ENCODE measurements at places on chromosomes 13 and 19.
A peak's percentile ranks its signal among the peaks of the same experiment; 100 is the strongest.

DNA sequence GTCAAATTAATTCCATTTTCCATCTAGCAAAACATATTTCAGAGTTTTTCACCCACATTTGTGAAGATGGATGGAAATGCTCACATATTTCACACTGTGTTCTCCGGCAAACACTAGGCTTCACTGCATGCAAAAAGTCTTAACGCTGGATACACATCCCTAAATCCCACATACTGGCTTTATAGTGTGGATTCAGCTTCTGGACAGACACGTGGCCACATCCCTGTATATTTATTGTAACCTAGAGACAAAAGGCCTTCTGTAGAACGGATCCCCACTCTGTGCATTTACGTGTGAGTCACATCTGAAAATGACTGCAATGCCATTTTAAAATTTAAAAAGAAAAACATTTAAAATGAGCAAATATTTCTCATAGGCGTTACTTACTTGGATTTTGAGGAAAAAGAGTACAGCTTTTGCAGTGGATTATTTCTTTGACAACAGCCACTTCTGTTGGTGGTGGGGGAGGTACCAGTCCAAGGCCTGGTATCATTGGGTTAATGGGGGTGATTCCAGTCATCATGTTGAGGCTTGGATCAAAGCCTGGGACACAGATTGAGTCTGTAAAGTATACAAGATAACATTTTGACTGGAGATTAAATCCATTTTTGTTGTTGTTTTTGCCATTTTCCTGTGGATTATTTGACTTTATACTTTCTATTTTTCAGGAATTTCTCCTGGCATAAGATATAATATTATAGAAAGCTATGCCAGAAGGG, 337.7 kb downstream of the DNAJC15 start:
- DNase-seq, result no peak

GRCh38 chr19:37981785-37982475, 74.9 kb downstream of the SIPA1L3 start:
- DNase-seq, result no peak

DNA sequence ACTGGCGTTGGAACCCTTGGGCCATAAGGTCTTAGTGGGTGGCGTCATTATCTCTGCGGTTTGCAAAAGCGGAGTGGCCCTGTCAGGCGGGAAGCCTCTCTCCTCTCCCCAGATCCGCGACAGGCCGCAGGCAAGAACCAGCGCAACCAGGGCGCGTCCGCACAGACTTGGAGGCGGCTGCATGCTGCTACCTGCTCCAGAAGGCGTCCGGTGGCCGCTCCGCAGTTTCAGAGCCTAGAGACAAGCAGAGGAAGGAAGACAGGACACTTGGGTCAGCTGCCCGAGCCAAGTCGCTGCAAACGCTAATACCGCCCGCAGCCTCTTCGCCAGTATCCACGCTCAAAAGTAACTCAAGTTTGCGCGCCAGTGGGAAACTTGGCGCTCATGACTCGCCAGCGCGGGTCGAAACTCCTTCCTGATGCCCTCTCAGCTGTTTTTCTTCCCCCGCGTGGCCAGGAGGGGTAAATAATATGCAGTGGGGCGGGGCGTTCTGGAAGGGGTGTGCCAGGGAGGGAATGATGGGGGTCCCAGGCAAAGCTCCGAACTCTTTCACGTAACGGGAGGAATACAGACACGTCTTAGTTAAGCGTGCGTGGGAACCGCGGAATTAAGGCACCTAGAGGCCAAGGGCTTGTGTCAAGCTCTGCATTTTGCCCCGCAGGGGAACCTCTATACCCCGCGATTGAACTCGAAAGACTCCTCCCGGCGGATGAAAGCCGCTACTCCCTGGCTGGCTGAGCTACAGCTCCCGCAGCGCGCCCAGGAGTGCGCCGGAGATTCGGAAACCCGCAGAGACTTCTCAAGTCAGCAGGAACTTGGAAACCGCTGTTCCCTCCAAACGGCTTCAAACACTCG, at the start of gene EDNRB:
Gene EDNRB, minus strand, starts transcription at position 441 of the 855 bp plus-strand sequence. Its CDS starts 258 bp downstream, at position 183.
- no peak for DNase-seq

DNA sequence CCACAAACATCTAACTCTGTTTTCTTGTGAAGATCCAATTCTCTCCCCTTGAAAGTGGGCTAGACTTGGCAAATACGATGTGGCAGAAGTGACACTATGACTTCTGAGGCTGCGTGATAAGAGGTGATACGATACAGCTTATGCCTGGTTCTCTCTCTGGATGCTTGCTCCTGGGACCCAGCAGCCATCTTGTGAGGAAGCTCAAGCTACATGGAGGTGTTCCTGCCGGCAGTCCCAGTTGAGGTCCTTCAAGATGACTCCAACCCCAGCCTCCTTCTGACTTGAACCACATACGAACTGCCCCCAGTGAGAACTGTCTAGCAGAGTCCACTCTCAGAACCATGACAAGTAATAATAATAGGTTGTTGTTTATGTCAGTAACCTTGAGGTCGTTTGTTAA, 10.7 kb upstream of the FEM1A start:
- DNase-seq, result no peak

- no peak for DNase-seq
Measured at GRCh38 chr19:18682807-18683108, 722 bp upstream of the CRTC1 start.

DNA sequence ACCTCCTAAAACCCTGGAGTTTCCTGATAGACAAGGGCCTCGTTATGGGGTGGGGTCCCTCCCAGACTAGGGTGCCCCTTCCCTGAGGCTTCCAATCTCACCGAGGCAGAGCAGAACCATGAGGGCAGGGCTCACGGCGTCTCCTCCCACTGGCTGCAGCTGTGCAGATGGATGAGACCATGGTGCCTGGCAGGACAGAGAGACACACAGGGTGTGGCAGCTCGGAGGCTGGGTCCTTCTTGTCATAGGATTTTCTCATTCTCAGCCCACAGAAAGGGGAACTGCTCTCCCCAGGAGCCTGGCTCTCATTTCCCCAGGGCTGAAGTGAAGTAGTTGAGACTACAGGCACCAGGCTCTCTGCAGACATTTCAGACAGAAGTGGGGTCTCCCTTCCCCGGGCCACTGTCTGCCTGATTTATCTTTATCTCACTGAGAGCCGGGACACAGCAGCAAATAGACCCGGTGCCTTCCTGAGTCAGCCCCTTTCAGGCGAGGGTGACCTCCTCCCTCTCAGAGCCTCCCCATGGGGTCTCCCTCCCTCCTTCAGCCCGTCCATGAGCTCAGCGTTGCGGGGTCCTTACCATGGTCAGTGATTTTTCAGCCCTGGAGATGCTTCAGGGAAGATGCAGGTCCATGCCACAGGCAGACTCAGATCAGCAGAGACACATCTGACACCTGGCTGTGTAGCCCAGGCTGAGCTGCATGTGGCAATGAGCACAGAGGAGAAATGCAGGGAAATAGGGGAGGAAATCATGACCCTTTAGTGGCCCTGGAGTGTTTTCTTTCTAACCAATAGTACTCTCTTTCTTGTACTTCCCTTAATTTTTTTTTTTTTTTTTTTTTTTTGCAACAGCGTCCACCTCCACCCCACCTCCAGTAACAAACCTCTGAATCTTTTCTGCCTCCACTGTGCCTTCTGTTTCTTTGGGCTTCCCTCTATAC, at the start of gene LILRA5:
Gene LILRA5, minus strand, starts transcription at position 731 of the 942 bp plus-strand sequence. Its CDS starts 147 bp downstream, at position 584.
- no peak for DNase-seq

DNA sequence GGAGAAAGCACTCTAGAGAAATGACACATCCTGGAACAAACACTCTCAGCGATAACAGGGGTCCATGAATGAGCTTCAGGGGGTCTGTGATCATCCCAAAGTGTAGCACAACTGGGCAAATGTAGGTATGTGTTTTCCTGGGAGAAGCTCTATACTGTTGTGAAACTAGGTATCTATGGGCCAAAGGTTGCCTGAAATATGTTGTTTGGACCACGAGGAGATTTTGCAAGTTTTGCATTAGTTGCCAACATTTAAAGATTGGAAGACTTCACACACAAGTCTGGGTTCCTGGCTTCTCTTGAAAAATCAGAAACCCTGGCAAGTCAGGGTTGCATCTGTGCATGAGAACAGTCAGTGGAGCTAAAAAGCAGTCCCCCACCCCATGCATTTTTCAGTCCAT, 26.7 kb upstream of the POU2F2 start:
- DNase-seq, result no peak

GRCh38 chr19:6047741-6048251, 62.5 kb downstream of the RFX2 start:
- DNase-seq, result no peak

DNA sequence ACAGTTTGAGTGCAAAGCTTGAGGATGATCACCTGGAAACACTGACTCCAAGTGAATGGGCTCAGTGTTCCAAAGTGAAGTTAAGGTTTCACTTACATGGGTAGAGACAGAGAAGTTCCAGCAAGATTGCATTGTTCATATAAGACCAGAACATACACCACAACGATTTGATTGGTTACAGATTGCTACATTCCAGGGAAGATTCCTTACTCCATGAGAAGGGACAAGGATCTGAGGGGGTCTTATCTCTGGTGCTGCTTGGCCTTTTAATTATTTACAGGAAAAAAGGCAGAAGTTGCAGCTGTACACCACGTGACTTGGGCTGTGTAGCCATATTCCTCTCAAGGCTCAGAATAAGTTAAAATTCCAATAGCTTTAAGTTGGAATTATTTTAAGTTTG, 12.3 kb downstream of the WDFY2 start:
- DNase-seq, result no peak

GRCh38 chr13:66805657-66806056, 424.5 kb downstream of the PCDH9 start:
- no peak for DNase-seq

GRCh38 chr13:23279321-23279720, 98.5 kb downstream of the SGCG start:
- DNase-seq, result no peak

DNA sequence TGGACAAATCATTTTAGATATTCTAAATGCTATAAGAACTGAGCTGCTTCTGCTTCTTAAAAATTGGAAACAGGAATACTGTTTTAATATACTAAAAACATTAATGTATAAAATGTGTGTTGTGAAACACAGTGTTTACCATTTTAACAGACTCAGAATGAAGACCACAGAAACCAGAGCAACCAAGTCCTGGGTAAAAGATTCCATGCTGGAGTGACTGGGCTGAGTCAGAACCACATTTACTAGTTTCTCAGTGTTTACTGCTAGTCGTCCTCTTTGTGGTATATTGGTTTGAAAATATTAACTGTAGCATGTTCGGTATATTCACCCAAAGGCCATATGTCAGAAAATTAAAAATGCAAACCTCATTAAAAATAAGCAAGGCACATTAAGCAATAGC, 31.9 kb downstream of the ANKRD10 start:
- DNase-seq, result no peak

- peak; percentile 79 for DNase-seq
Measured at GRCh38 chr13:91347996-91348905, 764 bp downstream of the MIR17HG start.

DNA sequence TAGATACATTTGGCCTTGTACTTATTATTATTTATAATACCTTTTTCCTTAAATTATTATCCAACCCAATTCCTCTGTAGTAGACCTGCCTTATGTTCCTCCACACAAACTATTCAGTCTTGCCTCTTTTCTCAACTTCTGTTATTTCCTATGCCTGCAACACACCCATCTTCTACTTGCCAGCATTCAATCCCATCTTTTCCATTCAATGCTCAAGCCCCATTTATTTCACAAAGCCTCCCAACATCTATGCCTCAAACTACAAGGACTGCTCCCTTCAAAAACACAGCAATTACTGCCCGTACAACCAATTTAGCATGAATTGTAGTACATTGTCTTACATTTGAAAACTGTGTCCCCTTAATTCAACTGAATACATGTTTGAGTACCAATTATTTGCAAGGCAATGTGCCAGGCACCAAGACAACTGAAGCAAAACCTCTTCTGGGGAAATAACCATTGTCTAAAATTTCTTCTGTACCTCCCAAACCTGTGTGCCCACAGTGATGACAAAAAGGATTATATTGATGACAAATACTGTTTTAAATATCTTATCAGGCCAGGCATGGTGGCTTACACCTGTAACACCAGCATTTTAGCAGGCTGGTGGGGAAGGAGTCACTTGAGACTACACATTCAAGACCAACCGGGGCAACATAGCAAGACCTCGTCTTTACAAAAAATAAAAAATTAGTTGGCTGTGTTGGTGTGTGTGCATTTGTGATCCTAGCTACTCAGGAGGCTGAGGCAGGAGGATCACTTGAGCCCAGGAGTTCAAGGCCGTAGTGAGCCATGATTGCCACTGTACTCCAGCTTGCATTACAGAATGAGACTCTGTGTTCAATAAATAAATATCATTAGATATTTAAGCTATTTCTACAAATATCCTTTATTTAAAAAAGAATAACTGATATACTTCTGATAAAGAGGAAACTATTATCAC, 35.1 kb downstream of the ELF1 start:
- DNase-seq, result no peak

DNA sequence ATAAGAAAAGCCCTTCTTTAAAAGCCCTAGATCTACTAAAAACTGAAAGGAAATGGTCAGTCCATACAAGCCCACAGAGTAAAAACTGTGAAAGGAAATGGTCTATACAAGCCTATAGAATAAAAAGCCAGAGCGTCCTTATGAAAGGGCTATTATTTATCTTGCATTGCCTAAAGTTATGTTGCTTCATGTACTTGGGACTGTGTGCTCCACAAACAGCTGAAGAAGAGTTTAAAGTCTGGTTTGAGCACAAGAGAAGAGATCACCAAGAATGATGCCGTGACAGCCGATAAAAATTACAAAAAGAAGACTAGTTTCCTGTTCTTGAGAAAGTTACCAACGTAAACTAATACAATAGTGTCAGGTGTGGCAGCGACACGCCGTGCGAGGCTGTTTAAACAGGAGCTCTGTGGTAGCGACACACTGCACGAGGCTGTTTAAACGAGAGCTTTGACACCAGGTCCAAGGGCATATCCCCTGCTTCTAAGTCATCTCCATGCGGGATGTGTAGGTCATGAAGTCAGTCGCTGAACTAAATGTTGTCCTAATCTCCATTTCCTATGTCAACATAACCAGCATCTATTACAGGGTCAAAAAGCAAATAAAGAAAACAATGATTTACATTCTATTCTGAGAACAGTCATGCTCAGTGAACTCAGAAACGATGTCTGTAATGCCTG, 24.9 kb downstream of the PCID2 start:
- DNase-seq, result no peak

- DNase-seq, result peak; percentile 93
Measured at GRCh38 chr19:18428787-18429674, 8.9 kb downstream of the ISYNA1 start.

DNA sequence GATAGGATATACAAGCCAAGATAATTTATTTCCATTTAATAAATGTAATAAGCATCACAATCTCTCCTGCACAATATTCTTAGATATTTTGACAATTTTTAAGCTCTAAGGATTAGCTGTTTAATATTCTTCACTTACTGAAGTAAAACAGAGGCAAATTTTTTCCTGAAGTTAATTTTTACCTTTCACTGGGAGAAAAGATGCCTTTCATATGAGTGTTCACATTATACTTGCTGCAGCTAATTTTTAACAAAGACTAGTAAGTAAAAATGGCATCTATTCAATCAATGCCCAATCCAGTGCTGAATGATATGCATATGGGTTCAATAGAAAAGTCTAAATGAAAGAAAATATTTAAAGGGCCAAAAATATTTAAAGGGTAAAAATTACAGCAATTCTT, 377.2 kb upstream of the GPC6 start:
- no peak for DNase-seq

DNA sequence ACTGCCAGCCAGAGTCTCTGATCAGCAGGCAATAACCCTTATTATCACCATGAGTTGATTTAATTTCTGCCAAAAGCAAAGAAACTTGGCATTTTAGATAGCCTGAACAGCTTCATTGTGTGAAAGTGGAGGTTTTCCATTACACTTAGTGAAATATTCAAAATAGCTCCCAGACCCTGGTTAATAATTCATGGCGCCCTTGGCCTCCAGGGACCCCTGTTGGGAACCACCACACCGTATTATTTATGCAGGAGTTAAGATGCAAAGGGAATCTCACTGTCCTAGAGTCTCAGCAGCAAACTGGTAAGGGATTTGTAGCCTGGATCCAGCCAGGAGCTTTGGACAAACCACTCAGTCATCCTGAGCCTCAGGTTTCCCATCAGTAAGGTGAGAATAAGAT, 110.0 kb upstream of the PABPC3 start:
- DNase-seq, result no peak
